ENCODE measurements at places on chromosomes 3 and 15.

DNA sequence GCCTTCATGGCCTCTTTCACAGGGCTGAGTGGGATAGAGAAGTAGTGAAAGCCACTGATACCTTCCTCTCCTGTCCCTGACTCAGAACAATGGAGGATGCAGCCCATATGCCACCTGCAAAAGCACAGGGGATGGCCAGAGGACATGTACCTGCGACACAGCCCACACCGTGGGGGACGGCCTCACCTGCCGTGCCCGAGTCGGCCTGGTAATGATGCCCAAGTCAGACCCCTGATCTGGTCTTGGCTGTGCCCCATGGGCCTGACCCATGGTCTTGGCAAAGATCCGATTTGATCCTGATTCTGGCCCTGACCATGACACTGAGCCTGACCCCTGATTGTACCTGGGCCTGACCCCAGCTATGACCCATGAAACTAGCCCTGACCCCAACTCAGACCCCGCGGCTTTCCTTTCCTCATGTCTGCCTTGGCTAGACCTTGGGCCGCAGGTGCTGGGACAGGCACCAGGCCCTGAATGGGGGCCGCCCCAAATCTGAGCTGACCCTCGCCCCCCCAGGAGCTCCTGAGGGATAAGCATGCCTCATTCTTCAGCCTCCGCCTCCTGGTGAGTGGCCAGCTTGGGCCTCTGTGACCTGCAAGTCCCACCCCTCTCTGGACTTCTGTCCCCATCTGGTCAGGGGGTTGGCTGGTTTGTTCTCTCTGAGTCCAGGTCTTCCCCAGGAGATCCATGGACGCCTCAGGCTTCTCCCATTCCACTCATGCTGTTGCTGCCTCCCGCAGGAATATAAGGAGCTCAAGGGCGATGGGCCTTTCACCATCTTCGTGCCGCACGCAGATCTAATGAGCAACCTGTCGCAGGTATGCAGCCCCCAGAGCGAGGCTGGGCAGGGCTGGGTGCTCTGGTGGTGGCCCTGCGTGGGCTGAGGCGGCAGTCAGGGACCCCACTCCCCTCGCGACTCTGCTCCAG lies 15.6 kb downstream of the NT5DC2 start:
- DNase-seq, result no peak

DNA sequence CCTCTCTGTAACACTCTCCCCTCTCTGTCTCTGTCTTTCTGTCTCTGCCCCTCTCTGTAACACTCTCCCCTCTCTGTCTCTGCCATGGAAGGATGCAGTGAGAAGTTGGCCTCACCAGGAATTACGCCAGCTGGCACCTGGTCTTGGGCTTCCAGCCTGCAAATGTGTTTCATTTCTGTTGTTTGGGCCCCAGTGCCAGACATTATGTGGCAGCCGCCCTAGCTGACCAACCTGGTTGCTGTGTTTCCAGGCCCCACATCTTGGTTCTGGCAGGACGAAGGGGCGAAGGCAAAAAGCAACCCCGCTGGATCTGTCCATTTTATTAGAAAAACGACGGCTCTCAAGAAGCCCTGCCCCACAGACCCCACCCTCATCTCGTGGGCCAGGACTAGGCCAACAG lies 5.2 kb upstream of the ZXDC start:
- DNase-seq, result no peak

DNA sequence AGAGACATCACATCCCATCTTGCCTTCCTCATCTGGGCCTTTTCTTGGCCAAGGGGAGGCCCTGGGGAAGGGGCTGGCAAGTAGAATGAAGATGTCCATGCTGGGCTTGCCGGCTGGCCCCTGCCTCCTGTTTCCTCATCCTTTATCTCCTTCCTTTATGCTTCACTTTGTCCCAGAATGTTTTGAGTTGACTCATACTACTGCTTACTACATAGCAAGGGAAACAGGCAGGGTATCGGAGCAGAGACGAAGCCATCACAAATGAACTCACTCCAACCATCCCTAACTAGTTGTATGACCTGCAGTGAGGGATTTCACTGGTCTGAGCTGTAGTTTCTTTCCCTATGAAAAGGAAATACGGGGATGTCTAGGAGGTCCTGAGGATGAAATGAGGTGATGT lies 66.0 kb downstream of the CHDH start:
- no peak for DNase-seq

DNA sequence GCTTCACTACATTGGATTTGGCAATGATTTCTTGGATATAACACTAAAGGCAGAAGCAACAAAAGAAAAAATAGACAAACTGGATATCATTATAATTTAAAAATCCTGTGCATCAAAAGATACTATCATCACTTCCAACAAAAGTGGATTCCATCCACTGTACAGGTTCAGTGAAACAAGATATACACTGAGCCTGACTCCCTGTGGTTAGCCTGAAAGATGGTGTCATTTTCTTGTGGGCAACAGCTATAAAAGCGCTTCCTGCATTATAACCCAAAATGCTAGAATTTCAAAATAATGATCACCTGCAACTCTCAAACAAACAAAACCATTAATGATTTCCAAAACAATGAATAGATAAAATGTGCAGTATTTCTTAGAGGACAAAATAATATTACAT lies 39.6 kb upstream of the TBC1D23 start:
- no peak for DNase-seq

DNA sequence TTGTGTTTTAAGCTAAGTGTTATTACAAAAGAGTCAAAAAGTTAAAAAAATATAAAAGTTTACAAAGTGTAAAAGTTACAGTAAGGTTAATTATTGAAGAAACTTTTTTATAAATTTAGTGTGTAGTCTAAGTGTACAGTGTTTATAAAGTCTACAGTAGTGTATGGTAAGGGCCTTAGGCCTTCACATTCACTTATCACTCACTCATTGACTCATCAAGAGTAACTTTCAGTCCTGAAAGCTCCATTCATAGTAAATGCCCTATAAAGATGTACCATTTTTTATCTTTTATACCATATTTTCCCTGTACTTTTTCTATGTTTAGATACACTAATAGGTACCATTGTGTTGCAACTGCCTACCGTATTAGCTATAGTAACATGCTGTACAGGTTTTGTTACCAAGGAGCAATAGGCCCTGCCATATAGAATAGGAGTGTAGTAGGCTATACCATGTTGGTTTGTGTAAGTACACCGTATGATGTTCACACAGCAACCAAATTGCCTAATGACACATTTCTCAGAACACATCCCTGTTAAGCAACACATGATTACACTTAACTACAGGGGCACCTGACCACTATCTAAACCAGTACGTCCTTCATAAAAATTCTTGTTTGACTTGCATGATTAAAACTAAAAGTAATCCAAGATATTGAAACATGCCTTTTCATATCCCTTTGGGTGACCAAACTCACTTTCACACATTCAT lies 17.2 kb downstream of the RAD18 start:
- no peak for DNase-seq

- DNase-seq, result no peak
Measured at GRCh38 chr3:14456794-14457193, 54.4 kb downstream of the SLC6A6 start.

- no peak for DNase-seq
Measured at GRCh38 chr15:96670389-96670788, 339.9 kb downstream of the NR2F2 start.

GRCh38 chr15:90685591-90686434 lies 31.3 kb upstream of the BLM start:
- no peak for DNase-seq

- DNase-seq, result no peak
Measured at GRCh38 chr3:149174901-149175300, 45.5 kb downstream of the HPS3 start.

DNA sequence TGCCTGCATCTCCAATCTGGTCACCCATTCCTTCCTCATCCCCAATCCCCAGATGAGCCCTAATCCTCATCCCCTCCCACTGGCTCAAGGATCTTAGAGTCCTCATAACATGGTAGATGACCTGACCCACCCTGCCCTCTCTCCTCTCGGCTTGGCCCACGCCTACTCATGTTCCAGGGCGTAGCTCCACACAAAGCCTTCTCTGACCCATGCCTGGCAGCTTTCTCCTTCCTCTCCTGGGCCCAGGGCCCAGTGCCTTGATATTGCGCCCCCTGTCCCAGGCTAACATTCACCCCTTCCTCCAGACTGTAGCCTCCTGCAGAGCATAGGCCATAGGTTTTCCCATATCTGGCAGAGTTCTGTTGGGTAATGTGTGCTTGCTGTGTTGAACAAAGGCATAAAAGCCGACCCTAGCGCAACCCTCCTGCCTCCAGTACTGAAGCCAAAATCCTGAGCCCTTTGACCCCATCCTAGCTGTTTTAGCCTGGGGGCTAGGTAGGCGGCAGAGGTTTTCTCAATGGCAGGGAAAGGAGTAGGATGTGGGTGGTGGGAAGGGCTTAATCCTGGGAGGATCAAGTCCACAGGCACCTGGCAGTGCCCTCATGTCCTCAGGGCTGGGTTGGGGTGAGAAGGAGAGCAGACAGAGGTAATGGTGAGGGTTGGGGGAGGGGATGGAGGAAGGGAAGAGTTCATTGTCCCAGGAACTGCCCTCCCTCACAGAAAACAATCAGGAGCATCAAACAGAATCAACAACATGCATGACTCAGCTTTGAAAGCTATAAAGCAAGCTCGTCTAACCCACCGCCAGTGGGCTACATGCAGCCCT lies 35.5 kb downstream of the MESD start:
- no peak for DNase-seq

- DNase-seq, result no peak
Measured at GRCh38 chr3:21804330-21804729, 53.3 kb upstream of the ZNF385D start.

DNA sequence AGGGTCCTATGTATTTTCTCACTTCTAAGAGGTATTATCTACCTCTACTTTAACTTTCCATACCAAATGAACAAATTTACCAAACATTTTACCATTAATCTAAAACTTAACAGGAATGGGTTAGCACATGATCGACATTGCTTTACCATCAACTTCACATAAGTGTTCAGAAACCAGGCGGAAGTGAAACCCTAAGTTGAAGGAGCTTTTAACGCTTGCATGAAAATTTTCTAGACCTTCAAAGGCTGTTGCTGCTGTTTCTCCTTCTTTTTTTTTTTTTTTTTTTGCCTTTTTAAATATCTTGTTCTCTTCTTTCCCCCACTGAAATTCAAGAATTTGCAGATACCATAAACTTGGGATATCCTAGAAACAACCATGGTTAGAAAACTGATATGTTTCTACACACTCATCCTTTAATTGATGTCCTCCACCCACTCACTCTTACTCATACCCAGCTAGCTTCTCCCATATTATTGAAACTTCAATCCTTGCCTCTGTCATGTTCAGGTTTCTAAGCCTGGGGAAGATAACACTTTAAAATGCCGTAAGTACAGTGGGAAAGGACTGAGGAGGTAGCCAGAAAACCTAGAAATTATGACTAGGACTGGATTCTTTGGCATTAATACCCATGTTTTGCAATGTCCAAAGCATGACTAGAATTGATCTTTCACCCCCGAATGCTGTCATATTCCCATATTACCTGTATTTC lies 24.7 kb downstream of the MYO5A start:
- no peak for DNase-seq

DNA sequence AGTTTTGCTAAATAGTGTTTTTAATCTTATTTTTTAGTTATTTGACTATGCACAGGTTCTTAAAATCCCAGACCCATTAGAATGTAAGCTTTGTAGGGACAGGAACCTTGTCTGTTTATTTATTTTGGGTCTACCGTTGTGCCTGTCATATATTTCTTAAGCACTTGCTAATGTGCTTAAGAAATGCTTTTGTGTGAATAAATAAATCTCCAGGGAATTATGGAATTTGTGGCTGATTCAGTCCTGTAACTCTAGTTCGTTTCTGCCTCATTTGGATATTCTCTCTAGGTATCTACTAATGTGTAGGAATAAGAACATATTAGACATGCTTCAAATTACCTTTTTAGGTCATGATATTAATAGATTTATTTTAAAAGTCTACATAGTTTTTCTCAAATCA lies 161.6 kb downstream of the LPP start:
- no peak for DNase-seq

- DNase-seq, result no peak
Measured at GRCh38 chr3:141094790-141095545, 43.8 kb downstream of the SPSB4 start.

DNA sequence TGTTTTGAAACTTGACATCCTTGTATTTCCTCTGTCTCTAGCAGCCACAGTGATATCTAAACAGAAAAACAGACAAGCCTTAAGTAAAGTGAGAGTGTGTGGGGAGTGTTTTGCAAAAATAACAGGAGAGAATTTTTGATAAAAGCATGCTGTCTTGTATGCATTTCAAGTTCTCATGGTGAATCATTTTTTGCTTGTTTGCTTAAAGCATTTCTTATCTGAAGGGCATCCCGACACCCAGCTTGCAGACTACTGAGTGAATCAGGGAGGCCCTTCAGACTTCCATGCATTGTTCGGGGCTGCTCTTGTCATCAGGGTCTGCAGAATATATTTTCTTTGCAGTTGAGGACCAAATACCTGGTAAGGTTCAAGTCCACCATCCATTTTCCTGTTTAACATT lies 8.5 kb downstream of the CGNL1 start:
- DNase-seq, result no peak

DNA sequence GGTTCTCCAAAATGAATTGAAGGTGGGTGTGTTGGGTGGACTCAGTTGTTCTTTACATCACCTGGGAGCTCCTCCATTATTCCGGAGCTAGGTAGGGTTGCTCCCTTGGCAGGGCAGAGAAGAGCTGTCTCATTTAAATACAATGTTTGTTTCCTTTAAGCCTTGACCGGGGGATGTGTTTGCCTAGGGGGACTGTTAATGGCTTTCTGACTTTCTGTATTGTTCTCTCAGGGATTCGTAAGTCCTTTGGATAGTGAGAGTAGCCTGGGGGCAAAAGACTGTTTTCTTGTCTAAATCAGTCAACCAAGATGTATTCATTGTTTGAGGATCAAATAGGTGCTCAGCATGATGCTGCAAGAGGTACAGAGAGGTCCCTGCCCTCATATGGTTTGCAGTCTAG lies 71.1 kb downstream of the CDAN1 start:
- DNase-seq, result no peak

GRCh38 chr15:52546031-52546751 lies 17.5 kb upstream of the MYO5A start:
- DNase-seq, result no peak

DNA sequence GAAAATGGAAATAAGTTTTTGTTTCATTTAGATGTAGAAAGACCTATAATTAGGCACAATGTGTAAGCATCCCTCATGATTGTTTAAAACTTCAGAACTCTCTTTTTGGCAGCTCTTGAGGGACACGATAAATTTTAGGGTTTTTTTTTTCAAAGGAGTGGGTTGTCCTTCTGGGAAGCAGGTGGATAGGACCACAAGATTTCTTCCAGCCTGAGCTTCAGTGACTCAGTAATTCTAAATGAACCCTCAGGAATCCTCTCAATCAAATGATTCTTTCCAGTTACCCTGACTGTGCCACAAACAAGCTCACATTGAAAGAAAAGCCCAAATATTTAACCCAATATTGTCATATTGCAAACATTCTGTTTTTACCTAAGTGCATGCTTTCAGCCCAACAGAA lies 45.1 kb downstream of the COL8A1 start:
- DNase-seq, result no peak

DNA sequence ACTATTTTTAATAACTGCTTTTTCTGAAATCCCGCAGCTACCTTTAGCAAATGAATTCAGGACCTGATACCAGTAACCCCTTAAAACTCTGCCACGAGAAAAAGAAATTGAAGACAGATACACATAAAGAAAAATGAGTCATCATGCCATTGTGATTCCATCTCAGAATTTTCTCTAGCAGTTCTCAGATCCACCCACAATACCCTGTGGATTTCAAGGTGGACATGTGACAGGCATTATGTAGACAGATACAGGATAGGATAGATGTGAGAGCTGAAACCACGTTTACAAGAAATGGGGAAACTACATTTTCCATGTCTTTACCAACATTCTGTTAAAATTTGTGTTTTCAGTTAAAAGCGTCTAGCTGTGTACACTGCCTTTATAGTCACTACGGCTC lies 291.9 kb upstream of the NR2F2 start:
- no peak for DNase-seq

- DNase-seq, result no peak
Measured at GRCh38 chr3:50393061-50393460, 33.7 kb upstream of the TMEM115 start.

Measured in NCI-H2029 (cell line).